ENCODE measurements at places on chromosomes 12 and 14.

DNA sequence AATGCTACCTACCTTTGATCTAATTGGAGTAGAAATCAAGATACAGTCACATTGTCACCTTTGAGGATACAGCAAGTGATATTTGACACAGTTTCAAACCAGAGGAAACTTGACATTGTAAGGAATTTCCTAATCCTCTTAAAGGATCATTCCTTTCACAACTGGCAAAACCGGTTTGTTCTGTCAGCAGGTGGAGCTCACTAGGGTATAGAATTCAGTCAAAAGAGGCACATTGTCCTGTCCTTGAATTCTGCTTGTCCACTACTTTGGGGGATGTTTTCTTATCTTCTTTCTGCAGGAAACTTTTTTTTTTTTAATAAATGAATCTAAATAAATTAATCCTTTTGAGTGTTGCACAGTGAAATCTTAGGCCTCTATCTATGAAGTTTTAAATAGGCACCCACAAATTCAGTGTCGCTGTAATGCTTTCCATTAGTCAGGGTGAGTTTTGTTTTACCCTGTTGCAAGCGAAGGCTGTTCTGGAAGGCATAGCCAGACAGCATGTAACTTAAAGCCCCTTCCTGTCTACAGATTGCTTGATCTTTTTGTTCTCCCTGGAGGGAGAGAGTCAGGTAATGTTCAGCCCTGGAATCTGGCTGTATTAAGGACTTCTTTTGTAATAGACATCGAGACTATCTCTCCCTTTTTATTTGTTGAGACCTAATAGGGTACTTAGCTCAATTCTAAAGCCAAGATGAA lies 285.0 kb upstream of the RGS6 start:
- DNase-seq: no peak

- no peak for DNase-seq
Measured at GRCh38 chr12:132163041-132163910, 19.0 kb downstream of the NOC4L start.

DNA sequence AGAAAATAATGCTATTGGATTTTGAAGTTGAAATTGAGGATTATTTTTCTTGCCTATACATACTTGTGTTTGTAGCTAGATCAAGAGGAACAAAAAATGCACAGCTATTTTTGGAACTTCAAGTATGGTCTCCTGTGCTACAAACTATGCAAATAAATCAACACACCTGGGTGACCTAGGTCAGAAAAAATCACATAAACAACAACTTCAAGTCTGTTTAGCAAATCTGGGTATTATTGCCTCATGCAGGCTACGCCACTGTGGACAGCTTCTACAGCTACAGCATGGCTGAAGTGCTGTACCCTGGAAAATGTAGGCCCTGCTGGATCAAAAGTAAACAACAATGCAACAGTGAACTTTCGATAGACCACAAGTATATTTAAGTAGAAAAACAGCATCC lies 87.5 kb downstream of the SLC6A15 start:
- no peak for DNase-seq

- DNase-seq: no peak
Measured at GRCh38 chr14:96746101-96746500, 51.1 kb upstream of the VRK1 start.

- no peak for DNase-seq
Measured at GRCh38 chr12:57268264-57268663, 17.3 kb upstream of the STAC3 start.
